Kidney tubule cell (primary cell): ENCODE measurements at places on chromosomes 11 and 22.

GRCh38 chr22:25750569-25751173 lies 8.7 kb downstream of the MYO18B start:
- DNase-seq, result no peak

DNA sequence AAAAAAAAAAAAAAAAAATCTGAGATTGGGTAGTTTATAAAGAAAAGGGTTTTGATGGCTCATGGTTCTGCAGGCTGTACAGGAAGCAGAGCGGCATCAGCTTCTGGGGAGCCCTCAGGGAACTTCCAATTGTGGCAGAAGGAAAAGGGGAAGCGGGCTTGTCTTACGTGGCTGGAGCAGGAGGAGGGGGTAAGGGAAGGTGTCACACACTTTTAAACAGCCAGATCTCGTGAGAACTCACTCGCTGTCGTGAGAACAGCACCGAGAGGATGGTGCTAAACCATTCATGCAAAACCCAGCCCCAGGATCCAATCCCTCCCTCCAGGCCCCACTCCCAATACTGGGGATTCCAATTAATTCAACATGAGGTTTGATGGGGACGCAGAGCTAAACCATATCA lies 806.2 kb downstream of the TBC1D22A start:
- DNase-seq, result no peak

DNA sequence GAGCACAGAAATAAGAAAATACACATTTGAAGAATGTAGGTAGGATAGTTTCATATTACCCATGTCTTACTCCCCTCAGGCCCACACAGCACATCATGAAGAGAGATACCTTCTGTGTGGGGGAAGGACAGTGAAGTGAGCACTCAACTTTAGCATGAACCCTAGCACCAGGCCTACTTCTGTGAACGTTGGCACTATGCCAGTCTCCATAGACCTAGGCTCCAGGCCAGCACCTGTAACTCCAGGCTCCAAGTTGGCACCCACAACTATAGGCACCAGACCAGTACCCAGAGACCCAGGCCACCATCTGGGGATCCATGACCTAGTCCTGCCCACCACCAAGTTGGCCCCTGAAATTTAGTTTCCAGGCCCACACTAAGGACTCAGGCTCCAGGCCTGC lies 410.9 kb downstream of the INSC start:
- no peak for DNase-seq

- no peak for DNase-seq
These were observed 87.2 kb downstream of the BTBD10 start for GRCh38 chr11:13375798-13376197.

- no peak for DNase-seq
These were observed 87.5 kb downstream of the NAV2 start for GRCh38 chr11:19800162-19800561.

- no peak for DNase-seq
These were observed 58.6 kb downstream of the DSCAML1 start for GRCh38 chr11:117738246-117738957.
